ENCODE measurements at places on chromosomes 7 and 10.

- no peak for DNase-seq
Measured at GRCh38 chr10:21511095-21511570, 14.3 kb downstream of the SKIDA1 start.

GRCh38 chr7:130703851-130704250 is 17.5 kb upstream of the TSGA13 start:
- no peak for DNase-seq

- DNase-seq = no peak
Measured at GRCh38 chr7:149604521-149604920, 106.9 kb upstream of the ZNF746 start.

DNA sequence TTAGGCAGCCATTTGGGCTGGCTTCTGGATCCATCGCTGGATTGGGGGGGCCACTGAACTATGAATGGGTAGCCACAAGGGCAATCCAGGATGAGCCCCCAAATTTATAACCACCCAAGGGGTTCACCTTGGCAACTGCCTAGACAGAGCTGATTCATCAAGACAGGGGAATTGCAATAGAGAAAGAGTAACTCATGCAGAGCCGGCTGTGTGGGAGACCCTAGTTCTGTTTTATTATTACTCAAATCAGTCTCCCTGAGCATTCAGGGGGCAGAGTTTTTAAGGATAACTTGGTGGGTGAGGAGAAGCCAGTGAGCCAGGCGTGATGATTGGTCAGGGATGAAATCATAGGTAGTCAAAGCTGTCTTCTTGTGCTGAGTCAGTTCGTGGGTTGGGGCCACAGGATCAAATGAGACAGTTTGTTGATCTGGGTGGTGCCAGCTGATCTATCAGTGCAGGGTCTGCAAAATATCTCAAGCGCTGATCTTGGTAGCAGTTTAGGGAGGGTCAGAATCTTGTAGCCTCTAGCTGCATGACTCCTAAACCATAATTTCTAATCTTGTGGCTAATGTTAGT is 57.9 kb downstream of the DNAJB9 start:
- DNase-seq = no peak

DNA sequence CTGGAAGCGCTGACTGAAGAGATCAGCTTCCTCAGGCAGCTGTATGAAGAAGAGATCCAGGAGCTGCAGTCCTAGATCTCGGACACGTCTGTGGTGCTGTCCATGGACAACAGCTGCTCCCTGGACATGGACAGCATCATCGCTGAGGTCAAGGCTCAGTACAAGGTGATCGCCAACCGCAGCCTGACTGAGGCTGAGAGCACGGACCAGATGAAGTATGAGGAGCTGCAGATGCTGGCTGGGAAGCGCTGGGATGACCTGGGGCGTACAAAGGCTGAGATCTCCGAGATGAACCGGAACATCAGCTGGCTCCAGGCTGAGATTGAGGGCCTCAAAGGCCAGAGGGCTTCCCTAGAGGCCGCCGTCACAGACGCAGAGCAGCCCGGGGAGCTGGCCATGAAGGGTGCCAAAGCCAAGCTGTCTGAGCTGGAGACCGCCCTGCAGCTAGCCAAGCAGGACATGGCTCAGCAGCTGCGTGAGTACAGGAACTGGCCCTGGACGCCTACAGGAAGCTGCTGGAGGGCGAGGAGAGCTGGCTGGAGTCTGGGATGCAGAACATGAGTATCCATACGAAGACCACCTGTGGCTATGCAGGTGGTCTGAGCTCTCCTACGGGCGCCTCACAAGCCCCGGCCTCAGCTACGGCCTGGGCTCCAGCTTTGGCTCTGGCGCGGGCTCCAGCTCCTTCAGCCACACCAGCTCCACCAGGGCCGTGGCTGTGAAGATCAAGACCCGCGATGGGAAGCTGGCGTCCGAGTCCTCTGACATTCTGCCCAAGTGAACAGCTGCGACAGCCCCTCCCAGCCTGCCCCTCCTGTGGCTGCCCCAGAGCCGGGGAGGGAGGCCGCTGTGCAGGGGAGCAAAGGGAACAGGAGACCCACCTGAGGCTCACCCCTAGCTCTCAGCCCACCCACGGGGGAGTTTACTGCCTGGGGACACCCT is 24.9 kb upstream of the AMPH start:
- no peak for DNase-seq

GRCh38 chr7:7773334-7774309 is 55.2 kb upstream of the RPA3 start:
- no peak for DNase-seq

GRCh38 chr10:69228151-69228550 is 8.0 kb downstream of the HKDC1 start:
- no peak for DNase-seq

DNA sequence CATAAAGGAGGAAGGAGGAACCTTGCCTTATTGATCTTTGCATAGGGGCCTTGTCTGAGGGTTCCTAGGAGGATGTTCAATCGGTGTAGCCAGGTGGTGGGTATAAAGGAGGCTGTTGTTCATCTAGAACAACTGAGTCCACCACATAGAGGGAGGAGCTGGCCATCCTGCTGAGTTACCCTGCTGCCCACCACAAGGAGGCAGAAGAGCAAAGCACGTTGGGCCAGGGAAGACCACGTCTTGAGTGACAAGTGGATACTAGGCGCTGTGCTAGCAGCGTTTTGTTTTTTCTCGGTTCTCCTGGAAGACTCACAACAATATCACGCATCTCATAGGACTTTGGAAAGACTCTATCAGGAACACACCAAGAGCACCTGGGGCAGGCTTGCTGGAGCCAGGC is 20.0 kb downstream of the FOXI2 start:
- DNase-seq = no peak

DNA sequence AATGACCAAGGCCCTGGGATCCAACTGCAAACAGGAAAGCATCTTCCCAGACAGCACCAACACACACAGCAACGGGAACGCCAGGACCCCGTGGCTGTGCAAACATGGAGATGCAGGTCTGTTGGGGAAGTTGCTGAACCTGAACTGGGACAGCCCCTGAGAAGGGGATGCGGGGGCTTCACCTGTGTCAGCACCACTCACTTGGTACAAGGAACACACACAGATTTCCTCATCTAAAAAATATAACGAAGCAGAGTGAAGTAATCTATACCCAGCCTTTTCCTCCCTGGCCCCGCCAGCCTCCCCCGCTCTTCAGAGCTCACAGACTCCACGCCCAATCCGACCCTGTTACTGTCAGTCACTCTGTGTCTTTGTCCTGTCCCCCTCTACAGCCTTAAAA is 93.0 kb downstream of the PTPRN2 start:
- no peak for DNase-seq

DNA sequence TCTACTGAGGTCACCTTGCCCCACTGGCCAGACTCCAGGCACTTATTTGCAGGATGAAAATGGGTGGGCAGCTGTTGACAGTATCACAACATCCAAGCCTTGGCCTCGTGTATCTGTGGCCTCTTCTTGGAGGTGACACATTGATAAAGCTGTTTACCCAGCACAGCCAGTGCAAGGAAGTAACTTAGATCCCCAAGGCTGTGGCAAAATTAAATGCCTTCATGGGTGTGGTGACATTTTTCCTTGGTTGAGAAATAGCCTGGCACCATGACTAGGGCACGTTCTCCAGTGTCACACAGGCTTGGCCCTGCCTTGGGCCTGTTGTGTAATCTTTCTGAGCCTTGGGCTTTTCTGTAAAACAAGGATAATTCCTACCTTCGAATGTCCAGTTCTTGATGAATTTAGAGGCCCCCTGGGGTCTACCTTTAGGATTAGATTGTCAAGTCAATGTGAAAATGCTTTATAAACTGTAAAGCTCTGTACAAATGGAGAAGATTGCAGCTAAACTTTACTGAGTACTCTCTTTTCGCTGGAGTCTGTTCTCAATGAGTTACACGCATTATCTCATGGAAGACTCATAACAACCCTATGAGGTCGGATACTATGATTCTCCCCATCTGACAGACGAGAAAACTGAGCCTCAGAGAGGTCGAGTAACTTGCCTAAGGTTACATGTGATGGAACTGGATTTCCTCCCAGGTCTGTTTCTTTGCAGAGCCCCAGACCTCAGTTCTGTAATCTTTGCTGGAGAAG is 46.7 kb upstream of the LOXL4 start:
- peak; percentile 63 for DNase-seq

DNA sequence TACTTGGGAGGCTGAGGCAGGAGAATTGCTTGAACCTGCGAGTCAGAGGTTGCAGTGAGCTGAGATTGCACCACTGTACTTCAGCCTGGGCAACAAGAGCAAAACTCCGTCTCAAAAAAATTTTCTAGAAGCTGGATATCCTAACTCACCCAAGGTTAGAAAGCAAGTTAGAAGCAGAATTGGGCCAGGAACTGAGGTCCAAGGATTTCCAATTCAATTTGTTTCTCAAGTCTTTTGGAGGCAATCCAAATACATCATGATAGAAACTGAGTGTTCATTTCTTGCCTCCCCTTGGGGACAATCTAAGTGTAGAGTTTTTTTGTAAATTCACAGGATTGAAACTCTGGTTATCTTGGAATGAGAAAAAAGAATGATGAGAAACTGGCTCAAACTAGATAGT is 45.5 kb downstream of the LAMB1 start:
- DNase-seq = no peak

DNA sequence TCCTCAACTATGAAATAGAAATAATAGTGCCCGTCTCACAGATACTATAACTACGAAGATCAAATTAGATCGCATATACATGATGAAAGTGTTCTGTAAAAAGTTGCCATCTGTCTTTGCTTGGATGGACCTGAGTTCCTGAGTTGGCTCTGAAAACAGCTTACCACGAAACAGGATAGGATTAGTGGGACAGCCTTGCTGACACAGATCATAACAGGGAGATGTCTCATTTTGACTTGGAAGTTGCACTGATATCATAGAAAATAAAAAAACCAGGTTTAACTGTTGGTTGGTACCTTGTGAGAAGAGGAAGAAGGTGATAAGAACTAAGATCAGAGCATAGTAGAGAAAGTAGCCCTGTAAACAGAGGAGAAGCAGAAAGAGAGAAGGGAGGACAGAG is 79.3 kb upstream of the AGBL3 start:
- DNase-seq = no peak

GRCh38 chr7:158004123-158004490 is 583.5 kb downstream of the PTPRN2 start:
- DNase-seq = peak; percentile 42

- no peak for DNase-seq
Measured at GRCh38 chr7:131455001-131455400, 101.4 kb downstream of the PODXL start.

DNA sequence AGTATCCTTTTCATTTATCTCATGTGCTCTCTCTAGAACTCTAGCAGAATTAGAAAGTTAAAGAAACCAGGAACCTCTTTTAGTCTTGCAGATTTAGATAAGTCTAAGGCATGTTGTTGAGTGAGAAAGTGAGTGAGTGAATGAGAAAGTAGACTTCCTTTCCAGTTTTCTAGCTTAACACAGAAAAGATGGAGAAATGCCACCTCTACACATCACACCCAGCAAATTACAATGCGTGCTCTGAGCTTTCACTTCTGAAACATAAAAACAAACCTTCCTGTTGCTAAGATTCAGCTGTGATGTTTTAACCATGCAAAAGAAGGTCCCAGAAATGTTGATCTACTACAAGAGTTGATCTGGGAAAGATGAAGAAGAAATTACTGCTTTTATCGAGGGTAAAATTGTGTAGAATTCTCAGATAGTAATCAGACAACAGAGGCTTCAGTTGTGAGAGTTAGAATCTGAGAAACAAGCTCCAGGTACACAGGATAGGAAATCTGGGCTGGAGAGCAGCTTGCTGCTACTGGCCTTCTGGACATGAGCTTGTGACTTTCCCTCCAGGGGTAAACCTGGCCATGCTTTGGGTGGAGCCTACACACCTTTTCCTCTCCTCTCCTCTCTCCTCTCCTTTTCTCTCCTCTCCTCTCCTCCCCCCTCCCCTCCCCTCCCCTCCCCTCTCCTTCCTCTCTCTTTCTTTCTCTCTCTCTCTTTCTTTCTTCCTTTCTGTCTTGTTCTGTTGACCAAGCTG is 4.6 kb downstream of the CYP3A5 start:
- no peak for DNase-seq

DNA sequence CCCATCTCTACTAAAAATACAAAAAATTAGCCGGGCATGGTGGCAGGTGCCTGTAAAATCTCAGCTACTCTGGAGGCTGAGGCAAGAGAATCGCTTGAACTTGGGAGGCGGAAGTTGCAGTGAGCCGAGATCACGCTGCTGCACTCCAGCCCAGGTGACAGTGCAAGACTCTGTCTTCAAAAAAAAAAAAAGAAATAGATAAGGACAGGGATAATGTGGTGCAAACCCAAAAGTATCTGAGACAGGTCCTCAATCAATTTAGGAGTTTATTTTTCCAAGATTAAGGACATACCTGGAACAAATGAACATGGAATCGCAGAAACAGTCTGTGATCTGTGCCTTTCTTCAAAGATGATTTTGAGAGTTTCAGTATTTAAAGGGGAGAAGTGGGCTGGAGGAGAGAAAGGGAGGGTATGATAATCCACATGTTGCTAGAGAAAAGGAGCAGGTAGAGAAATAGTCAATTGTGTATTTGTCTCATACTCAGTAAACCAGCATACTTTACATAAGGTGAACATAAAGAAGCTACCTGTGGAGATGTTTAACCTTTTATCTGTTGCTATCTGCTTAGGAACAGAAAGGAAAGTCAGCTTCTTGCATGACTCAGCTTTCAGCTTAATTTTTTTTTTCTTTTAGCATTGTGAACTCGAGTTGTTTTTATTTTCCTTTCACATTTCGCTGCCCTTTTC is 4.9 kb upstream of the MTPN start:
- DNase-seq = no peak

- no peak for DNase-seq
Measured at GRCh38 chr7:139594911-139595476, 71.5 kb downstream of the CLEC2L start.

DNA sequence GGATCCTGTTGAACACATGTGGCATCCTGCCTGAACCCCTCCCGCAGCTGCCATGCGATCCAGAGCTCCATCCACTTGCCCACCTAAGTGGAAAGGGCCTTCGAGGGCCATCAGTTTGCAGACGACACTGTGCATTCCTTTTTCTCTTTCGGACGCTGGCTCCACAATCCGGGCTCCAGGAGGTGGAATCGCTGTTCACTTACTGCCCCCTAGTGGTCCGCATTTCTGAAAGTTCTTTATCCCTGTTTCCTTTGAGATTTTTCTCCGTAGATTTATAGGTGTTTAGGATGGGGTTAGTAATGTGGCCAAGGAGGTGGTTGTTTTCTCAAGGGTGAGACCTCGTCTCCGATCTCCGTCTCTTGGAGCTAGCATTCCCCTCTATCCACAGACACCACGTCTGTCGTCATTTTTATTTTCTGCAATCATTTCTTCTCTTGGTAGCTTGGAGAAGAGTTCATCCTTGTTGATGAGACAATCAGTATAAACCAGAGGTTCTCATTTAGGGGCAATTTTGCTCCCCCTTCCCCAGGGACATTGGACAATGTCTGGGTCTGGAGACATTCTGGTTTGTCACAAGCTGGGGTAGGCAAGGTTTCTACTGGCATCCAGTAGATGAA is 204.6 kb downstream of the ARHGAP21 start:
- DNase-seq = peak; percentile 18

- DNase-seq = peak; percentile 33
Measured at GRCh38 chr7:144842377-144842851, 6.6 kb upstream of the TPK1 start.

- DNase-seq = no peak
Measured at GRCh38 chr7:129768614-129769399, 157.3 kb downstream of the NRF1 start.

- DNase-seq = no peak
Measured at GRCh38 chr7:96116173-96116572, 205.7 kb downstream of the SLC25A13 start.

DNA sequence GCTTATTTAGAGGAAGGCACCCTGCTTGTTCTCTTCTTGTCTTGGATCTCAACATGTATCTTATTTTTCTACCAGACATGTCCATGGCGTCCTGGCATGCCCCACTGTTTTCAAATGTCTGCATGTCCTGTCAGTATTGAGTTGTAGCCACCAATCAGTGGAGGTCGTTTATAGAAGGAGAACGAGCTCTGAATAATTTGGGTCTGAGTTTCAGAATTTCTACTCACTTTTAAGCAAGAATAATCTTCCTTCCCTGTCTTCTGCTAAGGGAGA is 2.9 kb upstream of the HOXA13 start:
- no peak for DNase-seq
